Stimulated activated CD4-positive, alpha-beta T cell treated with anti-CD3 and anti-CD28 coated beads, Interleukin-12 subunit alpha, Interleukin-12 subunit beta, amount 100 ng/mL, for 48 hours (primary cell): ENCODE measurements at places on chromosomes 7 and 10.

- DNase-seq, result no peak
Observed at GRCh38 chr7:79951415-79951814, 183.2 kb upstream of the GNAI1 start.

GRCh38 chr7:158725506-158725800 lies 20.8 kb upstream of the NCAPG2 start:
- DNase-seq, result no peak

DNA sequence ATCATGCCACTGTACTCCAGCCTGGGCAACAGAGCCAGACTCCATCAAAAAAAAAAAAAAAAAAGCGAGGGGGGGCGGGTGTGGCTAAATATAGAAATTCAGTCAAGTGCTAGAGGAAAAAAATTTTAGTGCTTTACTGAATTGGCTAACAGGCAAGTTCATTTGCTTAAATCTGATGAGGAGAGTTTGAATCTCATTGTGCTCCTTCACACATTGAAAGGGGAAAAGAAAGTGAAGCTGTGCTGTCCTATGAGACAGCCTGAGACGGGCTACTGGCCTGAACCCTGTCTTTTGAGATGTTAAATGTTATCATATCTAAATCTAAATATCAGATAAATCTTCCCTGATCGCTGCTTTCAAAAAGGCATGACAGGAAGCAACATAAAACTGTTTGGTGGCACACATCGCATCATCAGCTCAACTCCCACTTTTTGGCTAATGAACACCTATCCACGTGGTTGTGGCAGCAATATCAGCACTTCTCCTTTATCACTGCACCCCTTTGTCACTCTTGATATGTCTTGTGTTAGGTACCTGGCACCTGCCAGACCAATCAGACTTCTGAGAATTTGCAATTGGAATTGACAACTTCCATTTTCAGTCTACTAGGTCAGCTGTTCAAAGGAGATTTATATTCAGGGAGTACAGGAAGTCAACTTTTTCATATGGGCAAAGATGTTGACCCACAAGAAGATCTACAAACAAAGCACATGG lies 14.0 kb upstream of the IFIT1B start:
- DNase-seq, result no peak

GRCh38 chr7:142916508-142916907 lies 17.0 kb downstream of the TRPV5 start:
- no peak for DNase-seq

GRCh38 chr10:130729876-130730275 lies 581.6 kb downstream of the TCERG1L start:
- no peak for DNase-seq

DNA sequence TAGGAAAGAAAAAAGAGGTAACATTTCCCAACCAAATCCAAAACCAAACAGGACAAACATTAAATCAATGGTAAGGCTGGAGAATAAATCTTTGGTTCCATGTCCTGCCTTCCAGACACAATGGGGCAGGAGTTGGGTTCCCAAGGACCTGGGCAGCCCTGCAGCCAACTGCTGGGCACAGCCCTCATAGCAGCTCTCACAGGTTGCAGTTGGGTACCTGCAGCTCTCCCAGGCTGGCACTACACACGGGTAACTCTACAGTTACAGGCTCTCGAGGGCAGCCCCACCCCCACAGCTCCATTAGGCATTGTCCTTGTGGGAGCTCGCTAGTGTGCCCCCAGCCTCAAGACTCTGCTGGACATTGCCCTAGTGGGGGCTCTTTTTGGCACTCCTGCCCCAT lies 7.5 kb downstream of the GRB10 start:
- DNase-seq, result no peak

GRCh38 chr7:2645274-2645868 lies 13.6 kb downstream of the TTYH3 start:
- no peak for DNase-seq

- DNase-seq, result no peak
Observed at GRCh38 chr10:75042292-75042974, 69.0 kb upstream of the SAMD8 start.

GRCh38 chr7:49803812-49804211 lies 30.4 kb downstream of the VWC2 start:
- DNase-seq, result no peak
